ENCODE measurements at places on chromosomes 5 and 9. TPM values are rescaled to one million over a fixed set of nuclear protein-coding genes. Genes with fewer than 3 reads are reported as not detected.

WNK2 gene
- 0.04 TPM for total RNA-seq

ZFP2 gene
- 0.24 TPM for total RNA-seq

PLAC8L1 gene
- not detected for total RNA-seq

- peak; percentile 27 for DNase-seq
Measured at GRCh38 chr9:70049236-70049635, 5.6 kb downstream of the MAMDC2 start.

DNA sequence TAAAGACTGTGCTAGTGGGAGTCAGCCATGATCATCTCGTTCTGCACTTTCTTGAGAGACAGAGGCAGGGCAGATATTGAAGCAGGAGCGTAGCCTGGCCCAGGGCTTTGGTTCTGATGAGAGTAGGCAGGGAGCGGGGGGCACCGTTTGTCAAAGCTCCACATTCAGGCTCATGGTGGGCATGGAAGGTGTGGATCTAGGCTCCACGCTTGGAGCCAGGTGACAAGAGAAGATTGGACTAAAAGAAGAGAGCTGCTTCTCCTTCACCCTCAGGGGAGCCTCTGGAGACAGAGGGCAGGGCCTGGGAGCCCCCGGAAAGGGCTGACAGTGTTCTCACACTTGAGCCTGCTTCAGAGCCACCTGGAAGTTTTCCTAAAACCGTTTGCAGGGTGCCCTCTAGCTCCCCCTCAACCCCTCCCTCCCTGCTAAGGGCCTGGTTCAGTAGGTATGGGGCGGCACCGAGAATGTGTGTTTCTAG, 24.7 kb upstream of the FCN2 start:
- no peak for DNase-seq

- DNase-seq: no peak
Measured at GRCh38 chr5:1919209-1919566, 36.5 kb upstream of the IRX4 start.

DNA sequence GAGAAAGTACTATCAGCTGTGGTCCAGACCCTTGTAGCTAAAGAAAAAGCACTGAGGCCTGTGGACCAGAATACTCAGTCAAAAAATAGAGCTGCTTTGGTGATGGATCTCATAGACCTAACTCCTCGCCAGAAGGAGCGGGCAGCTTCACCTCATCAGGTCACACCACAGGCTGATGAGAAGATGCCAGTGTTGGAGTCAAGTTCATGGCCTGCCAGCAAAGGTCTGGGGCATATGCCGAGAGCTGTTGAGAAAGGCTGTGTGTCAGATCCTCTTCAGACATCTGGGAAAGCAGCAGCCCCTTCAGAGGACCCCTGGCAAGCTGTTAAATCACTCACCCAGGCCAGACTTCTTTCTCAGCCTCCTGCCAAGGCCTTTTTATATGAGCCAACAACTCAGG, 8.9 kb downstream of the RAB24 start:
- no peak for DNase-seq

DNA sequence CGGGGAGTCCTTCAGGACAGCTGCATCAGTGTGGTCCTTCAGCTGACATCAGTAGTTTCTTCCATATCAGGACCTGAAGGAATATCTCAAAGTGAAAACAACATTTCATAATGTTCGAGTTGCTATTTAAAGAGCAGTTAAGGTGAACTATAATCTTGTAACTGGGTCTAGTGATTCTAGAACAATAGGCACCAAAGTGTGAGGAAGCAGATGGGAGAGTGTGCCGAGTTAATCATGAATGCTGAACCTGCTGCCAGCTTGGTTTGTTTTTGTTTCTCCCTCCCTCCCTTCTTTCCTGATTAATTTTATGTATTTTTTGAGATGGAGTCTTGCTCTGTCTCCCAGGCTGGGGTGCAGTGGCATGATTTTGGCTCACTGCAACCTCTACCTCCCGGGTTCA, 3.6 kb upstream of the PTGR1 start:
- DNase-seq: no peak

Measured in foreskin keratinocyte (primary cell).